ENCODE measurements at places on chromosomes 5 and 9. TPM values are rescaled to one million over a fixed set of nuclear protein-coding genes. Genes with fewer than 3 reads are reported as not detected.

TAS2R1 gene
- not detected for total RNA-seq

DNA sequence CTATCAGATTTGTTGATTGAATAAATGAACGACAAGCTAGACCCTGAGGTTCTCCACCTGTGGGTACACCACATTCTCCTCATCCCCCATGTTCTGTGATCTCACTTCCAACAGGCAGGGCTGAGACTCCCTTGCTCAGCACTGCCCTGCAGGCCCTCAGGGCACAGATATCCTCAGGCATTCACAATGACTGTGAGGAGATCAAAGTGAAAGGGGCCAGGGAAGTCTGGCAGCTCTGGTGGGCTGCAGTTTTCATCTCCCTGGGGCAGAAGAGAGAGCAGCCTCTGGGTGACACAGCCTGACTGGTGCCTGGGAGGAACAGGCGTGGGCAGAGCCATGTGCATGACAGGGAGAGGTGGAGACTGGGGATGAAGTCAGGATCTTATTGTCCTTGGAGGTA lies 142.4 kb upstream of the C9orf72 start:
- DNase-seq, result no peak

GRCh38 chr5:160251406-160252155 lies 22.3 kb downstream of the FABP6 start:
- no peak for DNase-seq

ROPN1L gene
- 2.2 TPM for total RNA-seq

DNA sequence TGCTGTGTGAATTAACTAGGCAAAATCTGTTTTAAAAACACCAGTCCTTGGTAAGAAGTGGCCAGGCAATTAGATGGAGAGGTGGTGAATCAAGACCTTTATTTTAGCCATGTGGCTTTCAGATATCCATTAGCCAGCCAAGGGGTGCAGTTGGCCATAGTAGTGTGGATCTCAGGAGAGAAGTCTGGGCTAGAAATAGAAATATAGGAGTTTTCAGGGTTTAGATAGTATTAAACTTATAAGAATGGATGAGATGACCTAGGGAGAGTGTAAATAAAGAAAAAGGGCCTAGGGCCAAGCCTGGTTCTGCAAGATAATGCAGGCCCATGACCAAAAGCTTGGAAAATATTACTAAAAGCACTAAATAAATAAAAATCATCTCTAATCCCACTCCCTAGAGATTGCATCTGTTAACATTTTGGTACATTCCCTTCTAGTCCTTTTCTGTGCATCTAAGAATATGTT lies 40.3 kb upstream of the KIF2A start:
- no peak for DNase-seq

DNA sequence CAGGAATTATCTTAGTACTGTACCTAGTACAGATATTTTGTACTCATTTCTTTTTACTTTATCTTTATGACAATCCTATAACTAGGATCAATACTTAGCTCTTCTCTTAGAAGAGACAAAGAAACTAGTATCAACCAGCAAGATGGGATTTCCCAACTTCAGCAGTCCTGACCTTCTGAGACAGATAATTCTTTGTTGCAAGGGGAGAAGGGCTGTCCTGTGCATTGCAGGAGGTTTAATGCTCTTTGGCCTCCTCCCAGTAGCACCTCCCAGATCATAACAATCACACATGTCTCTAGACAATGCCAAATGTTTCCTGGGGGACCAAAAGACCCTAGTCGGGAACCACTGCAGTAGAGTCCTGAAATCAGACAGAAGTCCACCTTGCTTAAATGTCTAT lies 424.3 kb upstream of the DMAC1 start:
- DNase-seq, result no peak

- no peak for DNase-seq
Observed at GRCh38 chr5:145793574-145793973, 41.6 kb downstream of the PRELID2 start.

HTR1A gene
- total RNA-seq, result not detected

NXNL2 gene
- not detected for total RNA-seq

EPB41L4B gene
- total RNA-seq, result 30.4 TPM

RIGI gene
- 3.1 TPM for total RNA-seq

DNA sequence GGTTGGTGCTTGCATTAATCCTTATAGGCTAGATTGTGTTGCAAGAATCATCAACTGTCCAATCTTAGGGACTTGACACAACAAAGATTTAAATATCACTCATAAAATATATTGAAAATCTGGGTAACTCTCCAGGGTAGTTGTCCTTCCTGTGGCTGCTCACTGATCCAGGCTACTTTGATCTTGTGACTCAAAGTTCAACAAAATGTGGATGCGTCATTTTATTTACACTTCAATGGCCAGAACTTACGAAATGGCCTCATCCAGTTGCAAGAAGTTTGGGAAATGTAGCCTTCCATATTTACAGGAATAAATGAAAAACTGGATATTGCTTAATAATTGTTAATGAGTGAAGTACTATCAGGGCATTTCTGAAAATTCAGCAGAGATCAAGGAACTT lies 235.5 kb upstream of the ACTBL2 start:
- no peak for DNase-seq

- DNase-seq, result no peak
Observed at GRCh38 chr5:157049605-157050004, 9.3 kb downstream of the HAVCR1 start.

TMEM252 gene
- not detected for total RNA-seq

LCN1 gene
- total RNA-seq, result not detected

DNA sequence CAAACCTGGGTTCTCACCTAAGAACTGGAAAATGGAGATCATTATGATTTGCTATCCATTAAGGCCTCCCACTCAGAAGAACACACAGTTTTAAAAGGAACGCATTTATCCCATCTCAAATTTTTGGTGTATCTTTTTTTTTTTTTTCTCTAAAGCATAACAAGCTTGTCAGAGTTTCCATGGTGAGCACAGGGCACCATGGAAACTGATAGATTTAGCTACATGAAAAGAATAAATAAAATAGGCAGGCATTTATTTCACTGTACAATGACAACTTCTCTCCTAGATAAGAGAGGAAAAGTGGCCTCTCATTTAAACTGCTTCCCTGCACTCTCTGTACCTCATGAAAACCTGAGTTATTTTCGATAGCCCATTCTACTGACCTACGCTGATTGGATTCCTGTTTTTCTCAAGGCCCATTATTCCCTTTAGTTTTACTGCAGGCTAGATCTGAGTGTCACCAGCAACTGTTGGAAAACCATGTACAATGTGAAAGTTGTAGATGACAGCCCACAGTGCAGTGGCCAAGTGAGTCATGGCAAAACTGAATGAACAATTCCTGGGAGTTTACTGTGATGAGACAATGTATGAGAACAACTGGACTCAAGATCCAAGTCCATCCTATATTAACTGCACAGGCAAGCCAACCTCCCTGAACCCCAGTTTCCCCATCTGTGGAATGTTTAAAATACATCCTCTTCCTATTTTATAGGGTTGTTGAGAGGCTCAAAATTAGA lies 4.3 kb upstream of the GDA start:
- no peak for DNase-seq

- DNase-seq, result no peak
Observed at GRCh38 chr9:92561374-92562330, 25.9 kb upstream of the ECM2 start.

DNA sequence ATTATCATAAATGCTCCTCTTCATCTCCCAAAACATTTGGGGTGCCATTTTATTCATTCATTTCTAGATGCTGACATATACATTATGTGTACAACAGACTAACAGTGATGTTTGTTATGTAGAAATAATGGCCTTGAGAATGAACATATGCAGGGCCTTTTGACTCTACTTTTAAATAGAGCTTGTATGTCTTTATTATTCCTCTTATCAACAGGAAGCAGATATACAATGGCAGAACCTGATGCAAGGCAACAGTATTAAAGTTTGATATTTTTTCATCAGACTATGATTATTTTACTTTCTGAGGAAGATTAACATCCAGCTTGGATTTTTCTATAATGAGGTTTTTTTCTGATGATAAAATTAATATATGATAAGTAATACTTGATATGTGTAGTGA lies 44.1 kb downstream of the SNX18 start:
- no peak for DNase-seq

GRCh38 chr9:88742483-88742882 lies 207.5 kb downstream of the NXNL2 start:
- DNase-seq, result no peak

- DNase-seq, result no peak
Observed at GRCh38 chr9:86978413-86978812, 31.1 kb upstream of the GAS1 start.

GRCh38 chr5:72438141-72438540 lies 69.1 kb downstream of the ZNF366 start:
- DNase-seq, result no peak

GRCh38 chr5:132437604-132438266 lies 52.8 kb downstream of the IRF1 start:
- DNase-seq, result peak; percentile 84

- no peak for DNase-seq
Observed at GRCh38 chr5:36495611-36496010, 110.8 kb upstream of the SLC1A3 start.
